ENCODE measurements at places on chromosomes 4 and X.
A peak's percentile ranks its signal among the peaks of the same experiment; 100 is the strongest.

DNA sequence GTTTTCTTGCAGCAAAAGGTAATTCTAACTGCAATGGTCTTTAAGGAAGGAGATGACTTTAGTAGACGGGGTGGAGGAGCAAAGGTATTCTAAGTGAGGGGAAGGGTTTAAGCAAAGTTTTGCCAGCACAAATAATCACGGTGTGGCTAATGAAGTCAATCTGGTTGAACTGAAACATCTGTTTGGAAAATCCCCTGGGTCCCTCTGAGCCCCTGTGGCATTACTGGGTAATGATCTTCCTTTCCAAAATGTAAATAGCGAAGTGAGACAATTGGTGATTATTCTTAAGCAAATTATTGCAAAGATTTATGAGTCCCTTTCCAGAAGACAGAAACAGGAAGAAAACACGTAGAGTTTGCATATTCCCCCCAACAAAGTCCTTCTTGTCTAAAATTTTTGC, 47.2 kb downstream of the FGFBP1 start:
- no peak for DNase-seq

GRCh38 chrX:28205905-28206304, 224.7 kb upstream of the DCAF8L1 start:
- no peak for DNase-seq

GRCh38 chrX:63918611-63919010, 133.6 kb upstream of the ARHGEF9 start:
- DNase-seq = peak; percentile 13

DNA sequence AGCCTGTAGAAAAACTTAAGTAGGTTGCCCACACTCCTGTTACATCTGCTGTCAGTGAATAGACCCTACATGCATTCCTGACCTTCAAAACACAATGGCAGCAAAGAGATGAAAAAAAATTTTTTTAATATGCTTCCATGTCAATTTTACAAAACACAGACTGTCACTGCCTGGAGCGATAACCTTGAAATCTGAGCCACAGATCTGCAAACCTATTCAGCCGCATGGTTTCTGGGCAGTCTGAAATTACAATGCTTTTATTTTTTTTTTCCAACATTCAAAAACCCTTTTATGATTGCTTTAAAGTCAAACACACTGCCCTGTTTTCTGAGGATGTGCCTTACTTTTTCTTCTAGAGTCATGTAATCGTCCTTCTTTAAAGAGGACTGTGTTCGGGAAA, 264.9 kb upstream of the PUDP start:
- no peak for DNase-seq

GRCh38 chr4:144948009-144948408, 150.0 kb downstream of the ANAPC10 start:
- peak; percentile 88 for DNase-seq

GRCh38 chrX:68883800-68884199, 55.0 kb downstream of the EFNB1 start:
- DNase-seq = no peak

GRCh38 chr4:37068580-37068979, 176.0 kb upstream of the NWD2 start:
- DNase-seq = no peak

DNA sequence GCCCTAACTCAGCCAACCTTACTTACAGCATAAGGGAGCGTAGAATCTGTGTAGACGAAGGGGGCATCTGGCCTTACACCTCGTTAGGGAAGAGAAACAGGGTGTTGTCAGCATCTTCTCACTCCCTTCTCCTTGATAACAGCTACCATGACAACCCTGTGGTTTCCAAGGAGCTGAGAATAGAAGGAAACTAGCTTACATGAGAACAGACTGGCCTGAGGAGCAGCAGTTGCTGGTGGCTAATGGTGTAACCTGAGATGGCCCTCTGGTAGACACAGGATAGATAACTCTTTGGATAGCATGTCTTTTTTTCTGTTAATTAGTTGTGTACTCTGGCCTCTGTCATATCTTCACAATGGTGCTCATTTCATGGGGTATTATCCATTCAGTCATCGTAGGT, 14.6 kb downstream of the PLP1 start:
- no peak for DNase-seq

- no peak for DNase-seq
Measured at GRCh38 chr4:100696531-100696930, 178.7 kb upstream of the EMCN start.
